NCI-H82 (cell line): ENCODE measurements at places on chromosomes 12 and 14.
A peak's percentile ranks its signal among the peaks of the same experiment; 100 is the strongest.

GRCh38 chr14:104681689-104682074 lies 7.7 kb upstream of the INF2 start:
- DNase-seq, result peak; percentile 38

GRCh38 chr14:86723254-86723624 lies 1193.3 kb downstream of the FLRT2 start:
- DNase-seq, result no peak

- no peak for DNase-seq
Measured at GRCh38 chr12:130622803-130623202, 93.3 kb downstream of the RIMBP2 start.

DNA sequence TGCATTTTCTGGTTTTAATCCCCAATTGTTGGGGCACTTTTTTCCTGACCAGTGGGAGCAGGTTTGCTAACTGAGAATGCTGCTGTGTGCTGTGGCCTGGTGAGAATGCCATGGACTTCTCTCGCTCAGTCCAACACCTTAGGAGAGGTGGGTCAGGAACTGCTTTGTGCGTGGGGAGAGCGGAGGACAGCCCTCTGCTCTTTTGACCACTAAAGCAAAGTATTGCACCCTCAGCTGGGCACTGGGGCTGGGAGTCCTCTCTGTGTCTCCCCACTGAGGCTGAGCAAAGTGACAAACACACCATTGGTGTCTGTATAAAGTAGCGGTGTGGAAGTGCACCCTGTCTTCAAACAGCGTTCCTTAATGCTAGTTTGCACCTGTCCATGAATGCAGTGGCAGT lies 136.2 kb downstream of the SAMD4A start:
- DNase-seq, result no peak

DNA sequence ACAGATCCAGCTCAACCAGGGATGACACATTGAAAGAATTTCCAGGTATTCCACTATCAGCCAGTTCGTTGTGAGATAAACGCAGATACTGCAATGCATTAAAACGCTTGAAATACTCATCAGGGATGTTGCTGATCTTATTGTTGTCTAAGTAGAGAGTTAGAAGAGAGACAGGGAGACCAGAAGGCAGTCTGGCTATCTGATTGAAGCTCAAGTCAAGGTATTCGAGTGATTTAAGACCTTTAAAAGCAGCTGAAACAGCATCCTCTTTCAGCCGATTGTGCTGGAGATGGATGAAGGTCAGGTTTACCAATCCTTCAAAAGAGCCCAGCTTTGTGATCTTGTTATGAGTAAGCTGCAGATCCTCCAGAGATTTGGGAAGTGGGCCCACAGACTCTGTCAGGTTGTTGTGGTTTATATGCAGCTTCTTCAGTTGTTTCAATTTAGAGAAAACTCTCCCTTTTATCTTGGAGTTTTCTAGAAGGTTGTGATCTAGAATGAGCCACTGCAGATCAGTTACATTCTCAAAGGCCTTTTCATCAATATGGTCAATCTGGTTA lies 3.0 kb downstream of the LUM start:
- peak; percentile 92 for DNase-seq

DNA sequence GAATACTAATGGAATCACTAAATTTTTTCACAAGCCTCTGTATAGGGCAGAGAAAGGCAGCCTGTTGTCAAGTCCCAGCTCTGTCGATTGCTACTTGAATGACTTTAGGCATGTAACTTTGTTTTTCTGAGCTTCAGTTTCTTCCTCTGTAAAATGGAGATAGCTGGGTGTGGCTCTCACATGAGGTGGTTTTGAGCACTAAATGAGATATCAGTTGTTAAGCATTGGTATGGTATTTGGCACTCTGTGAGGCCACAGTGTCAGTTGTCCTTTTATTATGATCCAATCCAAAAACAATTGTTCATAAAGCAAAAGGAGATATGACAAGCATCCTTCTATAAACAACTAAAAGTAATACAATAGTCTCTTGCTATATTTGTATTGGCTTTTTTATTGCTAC lies 120.6 kb downstream of the DUSP6 start:
- DNase-seq, result no peak

- DNase-seq, result no peak
Measured at GRCh38 chr12:28303192-28303591, 112.9 kb downstream of the CCDC91 start.

DNA sequence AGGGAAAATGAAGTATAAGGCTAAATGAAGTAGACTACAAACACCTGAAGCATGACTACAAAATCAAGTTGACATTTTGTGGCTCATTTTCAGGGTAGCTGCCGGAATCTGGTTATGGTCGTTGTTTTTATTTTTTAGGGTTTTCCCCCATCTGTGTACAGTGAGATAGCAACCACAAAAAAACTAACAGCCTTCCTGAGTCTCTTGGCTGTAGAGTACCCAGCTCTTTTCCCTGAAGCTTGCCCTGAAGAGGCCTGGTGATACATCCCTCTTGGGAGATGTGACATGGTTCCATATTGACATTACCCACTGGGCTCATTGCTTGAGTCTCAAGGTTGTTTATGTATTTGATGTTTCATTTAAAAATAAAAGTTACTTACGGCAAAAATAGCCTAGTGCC lies 424.0 kb downstream of the ZFP36L1 start:
- no peak for DNase-seq

- DNase-seq, result no peak
Measured at GRCh38 chr12:128702371-128702770, 121.4 kb downstream of the SLC15A4 start.

GRCh38 chr14:91153360-91153759 lies 39.5 kb downstream of the DGLUCY start:
- DNase-seq, result no peak
